MCF 10A (cell line): ENCODE measurements at places on chromosomes 16 and 17. TPM values are rescaled to one million over a fixed set of nuclear protein-coding genes. Genes with fewer than 3 reads are reported as not detected.

GRCh38 chr17:52027620-52028295, 130.8 kb downstream of the CA10 start:
- H3K27ac ChIP-seq, result peak overlapping the region; percentile 19
- H3K36me3 ChIP-seq, result no peaks in the 10 kb centered on the region
- no peaks in the 10 kb centered on the region for H3K27me3 ChIP-seq
- peak; percentile 53 for DNase-seq
- H3K4me3 ChIP-seq, result no peak overlapping the region

GRCh38 chr17:32520737-32521404, 34.1 kb downstream of the CDK5R1 start:
- peaks cover 6% of the 10 kb centered on the region for H3K4me1 ChIP-seq
- H3K27me3 ChIP-seq, result no peaks in the 10 kb centered on the region

DNA sequence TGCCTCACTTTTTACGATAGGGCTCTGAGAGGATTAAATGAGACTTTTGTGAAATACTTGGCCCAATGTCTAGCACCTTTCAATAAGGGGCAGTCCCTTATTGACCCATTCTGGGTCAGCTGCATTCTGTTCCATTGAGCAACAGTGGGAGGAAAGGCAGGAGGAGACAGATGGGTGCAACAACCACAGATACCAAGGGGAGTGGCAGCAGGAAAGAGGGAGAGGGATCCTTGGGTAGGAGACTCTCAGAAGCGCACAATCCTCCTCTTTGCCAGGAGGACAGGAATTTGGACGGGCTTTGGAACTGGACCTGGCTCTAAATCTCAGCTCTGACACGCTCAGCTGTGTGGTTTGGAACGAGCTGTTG, 3.5 kb downstream of the PIPOX start:
- no peak overlapping the region for H3K4me3 ChIP-seq
- no peaks in the 10 kb centered on the region for H3K36me3 ChIP-seq
- DNase-seq, result no peak
- H3K4me1 ChIP-seq, result peaks cover 6% of the 10 kb centered on the region
- H3K27me3 ChIP-seq, result peaks cover 30% of the 10 kb centered on the region

- H3K4me1 ChIP-seq, result peaks cover 18% of the 10 kb centered on the region
- DNase-seq, result peak; percentile 38
- H3K4me3 ChIP-seq, result peak overlapping the region; percentile 56
- no peaks in the 10 kb centered on the region for H3K27me3 ChIP-seq
- H3K36me3 ChIP-seq, result peaks cover 10% of the 10 kb centered on the region
These were observed 34.8 kb downstream of the CMTM3 start for GRCh38 chr16:66639091-66639885.

GRCh38 chr17:59432657-59433056, 101.2 kb downstream of the YPEL2 start:
- no peaks in the 10 kb centered on the region for H3K36me3 ChIP-seq
- peaks cover 29% of the 10 kb centered on the region for H3K4me1 ChIP-seq
- no peaks in the 10 kb centered on the region for H3K27me3 ChIP-seq
- no peak overlapping the region for H3K27ac ChIP-seq

GRCh38 chr17:75404731-75405364, 630 bp downstream of the GRB2 start:
- peak overlapping the region; percentile 88 for H3K4me3 ChIP-seq
- peak overlapping the region; percentile 80 for H3K27ac ChIP-seq
- no peaks in the 10 kb centered on the region for H3K27me3 ChIP-seq
- peaks cover 13% of the 10 kb centered on the region for H3K36me3 ChIP-seq

GRCh38 chr17:2636169-2636930, 42.9 kb downstream of the PAFAH1B1 start:
- no peak overlapping the region for H3K4me3 ChIP-seq
- no peaks in the 10 kb centered on the region for H3K27me3 ChIP-seq
- H3K27ac ChIP-seq, result no peak overlapping the region
- peaks cover 30% of the 10 kb centered on the region for H3K4me1 ChIP-seq
- DNase-seq, result no peak

- peaks cover 18% of the 10 kb centered on the region for H3K27me3 ChIP-seq
- DNase-seq, result no peak
- no peak overlapping the region for H3K27ac ChIP-seq
- no peak overlapping the region for H3K4me3 ChIP-seq
- H3K36me3 ChIP-seq, result no peaks in the 10 kb centered on the region
These were observed 28.1 kb downstream of the TTYH2 start for GRCh38 chr17:74241431-74241830.

GRCh38 chr17:61496174-61496956, 44.1 kb downstream of the TBX4 start:
- H3K36me3 ChIP-seq, result no peaks in the 10 kb centered on the region
- H3K27ac ChIP-seq, result peak overlapping the region; percentile 67
- DNase-seq, result no peak
- H3K27me3 ChIP-seq, result no peaks in the 10 kb centered on the region

HS3ST3A1 gene
- total RNA-seq, result 7.3 and 10.4 TPM in 2 replicates

DNA sequence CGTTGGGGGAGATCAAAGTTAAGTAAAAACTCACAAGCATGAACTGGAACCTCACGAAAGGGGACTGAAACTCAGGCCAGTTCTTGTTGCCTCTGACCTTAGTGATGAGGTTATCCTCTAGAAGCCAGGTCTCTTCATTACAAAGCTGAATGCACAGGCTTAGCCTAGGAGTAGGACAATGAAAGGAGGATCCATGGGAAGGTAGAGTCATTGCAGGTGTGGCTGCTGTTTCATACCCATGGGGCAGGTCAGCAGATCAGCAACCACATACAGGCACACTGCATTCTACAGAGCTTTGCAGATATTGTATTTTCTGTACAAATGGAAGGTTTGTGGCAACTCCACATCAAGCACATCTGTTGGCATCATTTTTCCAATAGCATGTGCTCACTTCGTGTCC, 341.3 kb upstream of the SOX9 start:
- no peak for DNase-seq
- no peaks in the 10 kb centered on the region for H3K27me3 ChIP-seq
- H3K27ac ChIP-seq, result no peak overlapping the region
- no peaks in the 10 kb centered on the region for H3K36me3 ChIP-seq
- no peaks in the 10 kb centered on the region for H3K4me1 ChIP-seq

GRCh38 chr17:67358612-67359011, 7.8 kb downstream of the PSMD12 start:
- H3K27me3 ChIP-seq, result no peaks in the 10 kb centered on the region
- H3K36me3 ChIP-seq, result peaks cover 85% of the 10 kb centered on the region
- no peak overlapping the region for H3K4me3 ChIP-seq
- no peak for DNase-seq
- H3K4me1 ChIP-seq, result peaks cover 16% of the 10 kb centered on the region
- no peak overlapping the region for H3K27ac ChIP-seq

KRT20 gene
- not detected in 2 replicates for total RNA-seq

XYLT2 gene
- total RNA-seq, result 9.6 and 14.0 TPM in 2 replicates

PIK3R6 gene
- not detected in 2 replicates for total RNA-seq

SDK2 gene
- total RNA-seq, result not detected in 2 replicates

GRCh38 chr16:56936491-56936890, 4.5 kb downstream of the HERPUD1 start:
- H3K4me1 ChIP-seq, result peaks cover 8% of the 10 kb centered on the region
- no peaks in the 10 kb centered on the region for H3K27me3 ChIP-seq
- DNase-seq, result no peak
- H3K27ac ChIP-seq, result no peak overlapping the region

DNA sequence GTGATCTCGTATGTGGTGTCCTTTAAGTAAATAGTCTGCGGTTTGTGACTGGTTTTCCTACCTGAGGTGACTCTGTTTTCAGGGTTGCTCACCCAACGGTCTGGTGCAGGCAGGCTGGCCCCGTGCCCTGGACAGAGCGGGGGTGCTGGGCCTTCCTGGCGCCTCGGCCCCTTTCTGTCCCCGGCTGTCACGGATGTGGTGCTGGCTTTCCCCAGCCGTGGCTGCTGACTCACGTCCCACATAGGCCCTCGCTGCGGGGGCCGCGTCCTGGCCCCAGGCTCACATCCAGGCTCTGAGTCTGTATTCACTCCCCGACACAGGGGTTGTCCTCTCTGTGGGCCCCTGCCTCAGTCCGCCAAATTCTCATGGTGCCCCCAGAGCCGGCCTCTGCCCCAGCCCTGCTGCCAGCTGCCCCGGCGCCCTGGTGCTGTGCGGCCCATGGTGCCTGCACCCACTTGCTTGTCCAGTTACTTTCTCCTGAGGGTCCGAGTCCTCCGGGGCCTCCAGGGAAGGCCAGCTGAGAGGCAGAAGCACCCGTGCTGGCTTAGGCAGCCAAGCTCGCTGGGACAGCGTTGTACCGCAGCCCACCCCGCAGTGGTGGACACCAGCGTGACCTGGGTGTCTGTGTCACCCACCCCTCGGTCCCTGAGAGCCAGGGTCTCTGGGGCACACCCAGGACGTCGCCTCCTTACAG, 5.9 kb downstream of the CHMP6 start:
- peaks cover 30% of the 10 kb centered on the region for H3K36me3 ChIP-seq
- no peak overlapping the region for H3K4me3 ChIP-seq
- no peaks in the 10 kb centered on the region for H3K27me3 ChIP-seq
- no peak overlapping the region for H3K27ac ChIP-seq
- DNase-seq, result no peak

- DNase-seq, result no peak
- H3K36me3 ChIP-seq, result peaks cover 7% of the 10 kb centered on the region
- H3K4me1 ChIP-seq, result peaks cover 31% of the 10 kb centered on the region
- no peaks in the 10 kb centered on the region for H3K27me3 ChIP-seq
- H3K27ac ChIP-seq, result no peak overlapping the region
- H3K4me3 ChIP-seq, result no peak overlapping the region
These were observed 248.6 kb downstream of the FOXL1 start for GRCh38 chr16:86826941-86827340.

SMG6 gene
- 17.0 and 23.2 TPM in 2 replicates for total RNA-seq

DNA sequence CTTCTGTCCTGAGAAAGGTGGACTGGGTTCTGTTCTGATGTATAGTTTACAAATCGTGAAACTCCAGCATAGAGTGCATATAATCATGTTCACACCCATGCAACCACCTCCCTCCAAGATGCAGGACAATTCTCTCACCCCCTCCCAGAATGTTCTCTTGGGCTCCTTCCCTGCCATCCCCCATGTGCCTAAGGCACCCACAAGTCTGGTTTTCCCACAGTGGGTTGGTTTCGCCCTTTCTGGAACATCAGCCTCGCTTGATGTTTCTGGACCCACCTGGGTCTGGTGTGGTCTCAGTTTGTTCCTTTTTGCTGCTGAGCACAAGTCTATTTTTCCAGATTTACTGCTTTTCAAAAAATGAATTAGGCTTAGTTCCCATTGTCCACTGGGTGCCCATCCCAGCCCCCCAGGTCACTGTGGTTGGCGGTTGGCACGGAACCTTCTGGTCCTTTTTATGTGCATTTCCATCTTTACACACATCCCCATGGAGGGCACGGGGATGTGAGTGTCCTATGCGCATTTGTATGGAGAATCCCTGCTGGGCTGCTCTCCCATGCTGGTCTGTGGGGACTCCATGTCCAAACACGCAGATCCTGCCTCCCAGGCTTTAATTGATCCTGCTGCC, 19.0 kb downstream of the MAP2K3 start:
- no peaks in the 10 kb centered on the region for H3K27me3 ChIP-seq
- H3K36me3 ChIP-seq, result peaks cover 54% of the 10 kb centered on the region
- no peak overlapping the region for H3K27ac ChIP-seq
- H3K4me1 ChIP-seq, result no peaks in the 10 kb centered on the region
- DNase-seq, result no peak
- no peak overlapping the region for H3K4me3 ChIP-seq

IL34 gene
- not detected in 2 replicates for total RNA-seq

- H3K4me3 ChIP-seq, result no peak overlapping the region
- no peaks in the 10 kb centered on the region for H3K27me3 ChIP-seq
- DNase-seq, result peak; percentile 39
- peaks cover 13% of the 10 kb centered on the region for H3K4me1 ChIP-seq
These were observed 28.3 kb downstream of the TRPV2 start for GRCh38 chr17:16443511-16444257.

DNA sequence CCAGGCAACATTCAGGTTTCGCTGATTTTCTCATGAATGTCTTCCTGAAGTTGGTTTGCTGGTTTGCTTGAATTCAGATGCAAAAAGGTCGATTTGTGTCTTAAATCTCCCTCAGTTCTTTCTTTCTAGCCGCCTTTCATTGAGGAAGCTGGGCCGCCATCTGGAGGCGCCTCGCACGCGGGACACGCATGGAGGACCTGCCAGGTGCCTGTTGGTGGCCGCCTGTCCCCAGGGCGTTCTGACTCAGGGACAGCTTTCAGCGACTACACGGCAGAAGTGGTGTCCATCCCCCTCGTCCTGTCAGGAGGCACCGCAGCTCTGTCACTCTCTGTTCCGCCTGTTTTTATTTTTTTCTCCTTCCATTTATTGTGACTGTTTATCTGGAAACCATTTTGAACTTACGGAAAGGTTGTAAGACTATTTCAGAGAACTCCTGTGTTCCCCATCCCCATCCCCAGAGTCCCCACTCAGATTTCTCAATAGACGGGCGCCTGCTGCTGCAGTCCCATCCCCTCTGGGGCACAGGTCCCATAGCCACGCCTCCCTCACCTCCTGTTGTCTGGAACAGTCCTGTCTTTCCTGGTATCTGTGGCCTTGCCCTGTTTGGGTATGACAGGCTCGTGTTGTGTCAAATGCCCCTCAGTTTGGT, 33.2 kb downstream of the COX4I1 start:
- no peak overlapping the region for H3K4me3 ChIP-seq
- no peak overlapping the region for H3K27ac ChIP-seq
- peaks cover 75% of the 10 kb centered on the region for H3K27me3 ChIP-seq
- H3K4me1 ChIP-seq, result no peaks in the 10 kb centered on the region
- DNase-seq, result no peak

DNA sequence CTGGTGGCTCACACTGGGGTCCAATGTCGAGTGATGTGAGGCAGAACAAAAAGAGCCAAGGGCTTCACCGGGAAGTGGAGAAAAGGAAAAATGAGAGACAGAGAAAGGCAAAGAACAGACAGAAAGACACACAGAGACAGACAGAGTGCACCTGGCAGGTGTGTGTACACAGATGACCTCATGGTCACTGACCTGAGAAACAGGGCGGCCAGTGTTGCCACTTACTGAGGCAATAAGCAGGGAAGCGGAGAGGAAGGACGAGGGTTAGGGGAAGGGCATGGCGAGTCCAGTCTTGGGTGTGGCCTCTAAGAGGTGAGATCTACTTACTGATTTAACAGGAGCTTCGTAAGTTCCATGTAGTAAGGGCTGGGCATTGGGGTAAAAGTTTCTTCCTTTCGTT, 7.5 kb downstream of the GINS2 start:
- no peak overlapping the region for H3K27ac ChIP-seq
- H3K4me1 ChIP-seq, result peaks cover 5% of the 10 kb centered on the region
- DNase-seq, result no peak
- H3K36me3 ChIP-seq, result peaks cover 27% of the 10 kb centered on the region
- H3K4me3 ChIP-seq, result no peak overlapping the region

CIBAR2 gene
- total RNA-seq, result not detected in 2 replicates

FSCN2 gene
- total RNA-seq, result 0.37 TPM in 1 of 2 replicates, not detected in the other

HBA2 gene
- not detected in 2 replicates for total RNA-seq

RNF157 gene
- total RNA-seq, result 0.17 and 0.44 TPM in 2 replicates

C17orf67 gene
- total RNA-seq, result 3.3 and 3.5 TPM in 2 replicates

- H3K27me3 ChIP-seq, result no peaks in the 10 kb centered on the region
- H3K27ac ChIP-seq, result no peak overlapping the region
- DNase-seq, result no peak
- peaks cover 5% of the 10 kb centered on the region for H3K4me1 ChIP-seq
- no peak overlapping the region for H3K4me3 ChIP-seq
- H3K36me3 ChIP-seq, result no peaks in the 10 kb centered on the region
These were observed 97.4 kb upstream of the CIBAR2 start for GRCh38 chr16:85209526-85210121.

TBC1D3B gene
- 12.5 and 14.9 TPM in 2 replicates for total RNA-seq

TAOK2 gene
- total RNA-seq, result 29.3 and 33.1 TPM in 2 replicates

- H3K36me3 ChIP-seq, result no peaks in the 10 kb centered on the region
- H3K4me3 ChIP-seq, result no peak overlapping the region
- no peaks in the 10 kb centered on the region for H3K27me3 ChIP-seq
- no peak overlapping the region for H3K27ac ChIP-seq
These were observed 8.6 kb downstream of the ADGRG1 start for GRCh38 chr16:57637020-57637419.

- H3K27me3 ChIP-seq, result no peaks in the 10 kb centered on the region
- no peaks in the 10 kb centered on the region for H3K36me3 ChIP-seq
- DNase-seq, result peak; percentile 73
These were observed 24.2 kb downstream of the KLHL36 start for GRCh38 chr16:84672276-84673202.
